ENCODE measurements at places on chromosomes 2 and 18. TPM values are rescaled to one million over a fixed set of nuclear protein-coding genes. Genes with fewer than 3 reads are reported as not detected.
A peak's percentile ranks its signal among the peaks of the same experiment; 100 is the strongest.

GRCh38 chr2:220528180-220528675, 900.8 kb downstream of the SLC4A3 start:
- DNase-seq: peak; percentile 23

- peak; percentile 3 for DNase-seq
Measured at GRCh38 chr2:15667809-15668556, 76.3 kb downstream of the DDX1 start.

SKOR2 gene
- total RNA-seq: not detected

DNA sequence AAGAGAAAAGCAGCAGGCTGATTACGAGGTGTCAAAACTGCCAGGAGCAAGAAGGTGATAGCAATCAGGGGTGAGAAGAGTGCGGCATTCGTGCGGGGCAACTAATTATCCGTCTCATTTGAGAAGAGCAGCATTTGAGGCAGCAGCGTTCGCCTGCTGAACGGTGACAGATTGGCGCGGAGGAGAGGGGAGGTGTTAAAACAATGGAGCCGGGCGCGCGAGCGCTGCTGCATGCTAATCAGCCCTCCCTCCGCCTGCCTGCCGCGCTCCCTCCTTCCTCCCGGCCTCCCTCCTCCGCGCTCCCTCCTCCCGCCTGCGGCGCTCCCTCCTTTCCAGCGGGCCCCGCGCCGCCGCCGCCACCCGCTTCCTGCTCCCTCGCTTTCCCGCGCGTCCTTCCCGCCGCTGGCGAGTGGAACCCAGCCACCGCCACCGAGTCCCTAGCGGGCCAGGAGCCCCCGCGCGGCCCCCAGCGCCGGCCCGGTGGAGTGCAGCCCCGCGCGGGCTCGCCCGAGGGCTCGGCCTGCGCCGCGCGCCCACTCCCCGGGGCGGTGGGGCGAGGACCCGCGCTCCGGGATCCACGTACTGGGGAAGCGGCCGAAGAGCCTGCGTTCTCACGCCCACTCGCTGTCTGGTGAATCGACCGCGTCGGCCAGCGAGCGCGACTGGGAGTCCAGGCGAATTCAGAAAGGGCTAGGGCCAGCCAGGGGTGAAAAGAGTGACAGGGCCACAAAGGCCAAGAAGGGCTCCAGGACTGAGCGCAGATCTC, 69.5 kb upstream of the PSMD14 start:
- DNase-seq: peak; percentile 40

DNA sequence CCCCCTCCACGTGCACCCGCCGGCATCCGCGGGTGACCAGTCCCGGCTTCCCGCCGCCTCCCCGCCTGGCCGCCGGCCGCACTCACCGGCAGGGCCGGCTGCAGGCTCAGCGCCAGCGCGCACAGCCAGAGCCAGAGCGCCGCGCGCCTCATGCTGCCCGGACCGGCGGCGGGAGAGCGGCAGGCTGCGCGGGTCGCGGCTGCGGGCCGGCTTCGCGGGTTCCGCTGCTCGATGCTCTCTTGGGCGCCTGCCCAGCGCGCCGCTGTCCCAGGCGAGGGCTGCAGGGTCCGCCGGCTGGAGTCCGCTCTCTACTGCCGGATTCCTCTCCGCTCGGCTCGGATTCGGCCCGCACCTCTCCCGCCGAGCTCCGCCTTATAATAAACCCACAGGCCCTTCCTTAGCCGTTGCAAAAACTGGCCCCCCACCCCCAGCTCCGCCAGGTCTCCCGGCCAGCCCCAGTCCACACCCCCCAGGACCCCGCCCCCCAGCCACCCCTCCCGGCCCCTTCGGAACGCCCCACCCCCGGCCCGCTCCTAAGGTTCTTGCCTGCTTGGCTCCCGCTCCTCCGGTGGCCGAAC, at the start of gene SDC1:
TSS of gene SDC1 (minus strand) at position 415 of the 578 bp plus-strand sequence. CDS start at position 152, 263 bp downstream.
- peak; percentile 59 for DNase-seq

ABCA12 gene
- not detected for total RNA-seq

RAB27B gene
- 13.8 TPM for total RNA-seq

NT5DC4 gene
- total RNA-seq: not detected

Data from M059J (cell line).